ENCODE measurements at places on chromosomes 11 and 22.

DNA sequence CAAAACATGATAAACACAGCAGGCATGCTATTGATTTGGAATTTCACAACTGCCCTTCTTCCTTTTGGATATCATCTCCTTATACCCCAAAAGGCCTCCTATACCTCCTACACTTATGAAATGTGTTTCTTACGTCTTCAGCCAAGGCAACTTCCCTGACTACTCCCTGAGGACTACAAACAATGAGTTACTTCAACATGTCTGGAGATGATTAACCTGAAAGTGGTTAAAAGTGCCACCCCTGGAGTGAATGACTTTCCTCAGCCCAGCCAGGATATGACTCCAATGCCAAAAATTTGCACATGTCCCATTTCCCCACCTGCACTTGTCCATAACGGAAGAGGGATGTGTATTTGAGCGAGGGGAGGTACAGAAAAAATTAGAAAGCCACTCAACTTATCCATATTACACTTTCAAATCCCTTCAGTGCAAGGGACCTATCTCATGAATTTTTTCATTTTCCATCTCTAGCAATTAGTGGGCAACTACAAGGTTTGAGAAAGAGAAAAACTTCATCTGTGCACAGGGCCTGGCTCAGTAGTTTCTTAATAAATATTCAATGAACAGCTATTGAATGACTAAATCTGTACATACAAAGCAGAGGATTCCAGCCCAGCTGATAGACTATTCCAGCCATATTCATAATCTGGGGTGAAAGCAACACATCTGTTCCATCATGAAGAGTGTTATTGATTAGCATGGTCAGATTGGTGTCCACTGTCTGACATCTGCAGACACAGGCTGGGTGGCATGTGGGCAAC is 36.8 kb downstream of the KIRREL3 start:
- DNase-seq: no peak

DNA sequence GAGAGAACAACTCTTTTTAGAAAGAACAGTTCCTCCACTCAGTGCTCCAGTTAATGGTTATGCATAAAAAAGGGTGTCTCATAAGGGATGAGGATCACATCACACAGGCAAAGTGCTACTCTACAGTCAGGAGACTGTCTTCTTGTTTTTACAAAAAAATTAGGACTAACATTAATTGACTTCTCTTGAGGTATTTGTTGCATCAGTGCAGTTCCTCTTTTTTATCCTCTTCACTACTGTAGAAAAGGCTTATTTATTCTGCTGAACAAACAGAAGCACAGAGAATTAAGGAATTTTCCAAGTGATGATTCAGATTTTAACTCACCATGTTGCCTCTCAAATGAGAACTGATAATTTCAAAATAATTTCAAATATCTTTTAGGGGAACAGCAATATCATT is 1.9 kb downstream of the MMP8 start:
- no peak for DNase-seq

DNA sequence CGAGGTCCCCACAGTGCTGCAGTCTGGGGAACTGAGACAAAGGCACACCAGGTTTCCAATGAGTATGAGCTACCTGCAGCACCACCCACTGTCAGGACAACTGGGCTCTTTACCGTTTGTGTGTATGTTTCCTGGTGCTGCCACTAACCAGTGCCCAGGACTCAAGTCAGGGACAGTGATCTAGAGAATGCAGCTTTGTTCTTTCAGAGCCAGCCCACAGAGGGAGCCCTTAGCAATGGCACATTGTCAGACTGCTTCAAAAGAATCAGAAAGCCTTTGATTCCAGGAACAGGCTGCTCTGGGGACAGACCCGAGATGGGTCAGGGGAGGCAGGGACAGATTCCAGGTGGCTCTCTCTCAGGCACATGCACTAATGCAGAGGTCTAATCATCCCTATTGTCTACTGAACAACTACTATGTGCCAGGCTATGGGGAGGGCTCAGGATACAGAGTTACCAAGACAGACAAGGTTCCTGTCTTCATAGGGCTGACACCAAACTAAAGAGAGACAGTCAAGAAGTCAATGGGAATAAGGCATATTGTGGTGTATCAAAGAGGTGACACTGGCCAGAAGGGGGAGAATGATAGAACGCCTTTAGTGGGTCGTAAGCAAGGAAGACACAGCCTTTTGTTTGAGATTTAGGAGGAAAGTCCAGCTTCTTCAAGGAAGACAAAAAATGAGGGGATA is 103.7 kb downstream of the VPREB1 start:
- DNase-seq: no peak

- DNase-seq: no peak
These were observed 42.0 kb upstream of the HORMAD2 start for GRCh38 chr22:30038219-30038618.

GRCh38 chr11:115153135-115153534 is 351.1 kb downstream of the CADM1 start:
- no peak for DNase-seq

- DNase-seq: no peak
These were observed 83.2 kb downstream of the CACNA1I start for GRCh38 chr22:39653787-39654077.

- DNase-seq: no peak
These were observed 35.3 kb downstream of the ARAP1 start for GRCh38 chr11:72716788-72717435.

- DNase-seq: no peak
These were observed 32.5 kb downstream of the MRGPRX2 start for GRCh38 chr11:19027829-19028595.

GRCh38 chr22:45190202-45190872 is 26.6 kb downstream of the NUP50 start:
- no peak for DNase-seq

- no peak for DNase-seq
These were observed 11.5 kb upstream of the OR10A5 start for GRCh38 chr11:6834021-6834420.

GRCh38 chr11:61065955-61066638 is 36.2 kb upstream of the CD5 start:
- DNase-seq: no peak

DNA sequence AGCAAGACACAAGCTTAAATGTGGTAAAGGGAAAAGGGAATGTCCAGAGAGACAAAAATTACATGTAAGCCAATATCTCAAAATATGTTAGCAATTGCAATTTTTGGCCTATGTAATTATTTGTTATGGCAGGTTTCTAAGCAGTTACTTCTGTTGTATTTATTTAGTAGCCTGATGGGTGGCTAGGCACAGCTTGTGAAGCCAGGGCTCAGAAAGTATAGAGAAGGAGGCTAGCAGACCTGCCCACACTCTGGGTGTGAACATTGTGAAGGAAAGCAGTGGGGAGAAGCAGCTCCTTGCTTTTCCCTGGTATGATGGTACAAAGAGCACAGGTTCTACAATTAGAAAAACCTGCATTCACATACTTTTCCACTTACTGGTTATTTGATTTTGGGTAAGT is 196.5 kb upstream of the PGR start:
- no peak for DNase-seq

GRCh38 chr11:111379602-111380136 is 594 bp upstream of the POU2AF1 start:
- DNase-seq: no peak

DNA sequence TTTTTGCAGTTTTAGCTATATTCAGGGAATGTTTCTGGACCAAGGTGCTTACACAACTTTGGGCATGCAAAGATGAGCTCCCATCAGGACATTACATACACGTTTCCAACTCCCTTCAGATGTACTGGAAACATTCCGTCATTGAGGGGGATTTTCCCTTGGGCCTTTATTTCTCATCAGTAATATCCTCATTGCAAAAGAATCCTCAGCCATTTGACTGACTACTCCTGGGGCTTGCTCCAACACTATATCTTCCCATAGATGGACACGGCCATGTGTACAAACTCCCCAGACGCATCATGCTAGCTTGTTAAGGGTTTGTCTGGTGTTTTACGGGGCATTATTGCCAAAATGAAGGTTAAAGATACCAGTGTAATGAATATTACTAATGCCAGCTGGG is 59.3 kb upstream of the NUP160 start:
- DNase-seq: no peak

- no peak for DNase-seq
These were observed 279.9 kb downstream of the TENM4 start for GRCh38 chr11:79160791-79161403.

DNA sequence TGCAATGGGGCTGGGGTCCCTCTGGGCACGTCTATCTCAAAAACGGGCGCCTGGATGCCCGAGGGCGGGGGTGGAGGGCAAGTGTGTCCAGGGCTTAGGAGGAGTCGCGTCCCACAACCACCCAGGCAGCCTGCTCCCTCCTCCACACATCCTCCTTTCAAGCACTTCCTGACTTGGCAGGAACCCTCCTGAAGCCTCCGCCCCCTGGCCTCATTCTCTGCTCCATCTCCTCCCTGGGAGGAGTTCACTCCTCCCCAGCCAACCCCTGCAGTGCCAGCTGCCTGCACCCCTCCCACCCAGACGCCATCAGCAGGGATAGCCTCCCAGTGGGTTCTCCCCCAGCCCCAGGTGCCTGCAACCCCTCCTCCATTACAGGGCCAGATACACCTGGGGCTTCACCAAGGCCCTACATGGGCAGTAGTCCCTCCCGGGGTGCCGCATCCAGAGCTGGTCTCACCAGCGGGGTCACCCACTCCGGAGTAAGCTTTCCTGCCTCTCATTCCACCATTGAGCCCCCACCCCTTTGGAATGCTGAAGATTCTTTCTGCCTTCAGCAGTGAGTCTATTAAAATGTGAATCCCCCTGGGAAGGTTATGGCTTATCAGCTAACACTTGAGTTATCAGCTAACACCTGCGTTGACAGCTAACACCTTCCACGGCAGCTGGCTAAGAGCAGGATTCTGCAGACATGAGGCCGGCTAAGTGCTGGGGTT is 24.4 kb downstream of the RTN4R start:
- peak; percentile 17 for DNase-seq

DNA sequence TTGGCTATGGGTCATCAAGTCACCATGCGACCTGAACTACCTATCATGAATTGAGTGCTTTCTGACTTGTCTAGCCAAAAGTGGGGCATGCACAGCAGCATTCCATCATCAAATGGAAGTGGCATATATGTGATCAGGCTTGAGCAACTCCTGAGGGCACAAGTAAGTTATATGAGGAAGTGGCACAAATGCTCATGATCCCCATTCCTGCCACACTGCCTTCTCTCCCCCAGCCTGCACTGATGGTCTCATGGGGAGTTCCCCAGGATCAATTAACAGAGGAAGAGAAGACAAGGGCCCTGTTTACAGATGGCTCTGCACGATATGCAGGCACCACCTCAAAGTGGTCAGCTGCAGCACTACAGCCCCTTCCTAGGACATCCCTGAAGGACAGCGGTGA is 21.8 kb downstream of the MS4A4E start:
- no peak for DNase-seq

DNA sequence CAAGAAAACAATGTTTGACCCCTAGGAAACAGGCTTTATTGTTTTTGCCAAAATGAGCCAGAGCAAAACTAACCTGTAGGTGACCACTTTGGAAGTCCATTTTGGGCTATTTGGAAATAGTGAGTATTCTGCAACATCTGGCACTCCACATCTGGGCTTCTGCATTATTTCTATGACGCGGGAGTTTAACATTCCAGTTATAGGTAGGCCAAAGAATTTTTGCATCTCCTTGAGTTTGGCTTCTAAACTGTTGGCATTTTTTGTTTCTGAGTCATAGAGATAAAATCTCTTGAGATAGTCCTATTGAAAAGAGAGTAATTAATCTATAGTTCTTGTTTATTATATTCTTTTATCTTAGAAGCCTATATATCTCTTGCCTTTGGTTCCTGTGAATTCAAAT is 2.9 kb downstream of the MMP7 start:
- no peak for DNase-seq

DNA sequence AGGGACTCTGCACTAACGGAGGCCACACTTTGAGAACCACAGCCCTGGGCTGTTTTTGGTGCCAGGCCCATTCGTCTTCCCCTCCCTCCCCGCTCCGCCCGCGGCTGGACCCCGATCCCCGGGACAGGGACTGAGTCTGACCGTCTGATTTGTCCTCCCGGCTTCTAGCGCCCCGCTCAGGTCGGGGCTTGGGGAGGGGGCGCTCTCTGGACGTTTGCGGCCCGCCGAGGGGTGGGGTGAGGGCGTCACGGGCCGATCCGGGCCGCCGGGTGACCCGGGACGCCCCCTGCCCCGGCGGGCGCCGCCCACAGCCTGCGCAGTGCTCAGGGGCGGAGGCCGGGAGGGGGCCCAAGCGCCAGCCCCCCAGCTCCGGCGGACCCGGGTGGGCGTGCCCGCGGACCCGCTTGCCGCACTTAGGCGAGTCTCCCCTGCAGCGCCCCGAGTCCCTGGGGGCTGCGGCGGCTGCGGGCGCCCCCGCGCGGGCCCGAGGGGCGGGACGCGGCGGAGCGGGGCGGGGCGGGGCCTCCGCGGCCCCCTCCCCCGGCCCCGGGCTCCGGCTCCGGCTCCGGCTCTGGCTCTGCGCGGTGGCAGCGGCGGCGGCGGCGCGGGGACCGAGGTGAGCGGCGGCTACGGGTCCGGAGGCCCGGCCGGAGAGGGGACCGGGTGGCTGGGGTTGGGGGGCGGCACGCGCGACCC is 33.7 kb upstream of the PRR5 start:
- no peak for DNase-seq

GRCh38 chr11:133065847-133066485 is 466.3 kb downstream of the OPCML start:
- no peak for DNase-seq

DNA sequence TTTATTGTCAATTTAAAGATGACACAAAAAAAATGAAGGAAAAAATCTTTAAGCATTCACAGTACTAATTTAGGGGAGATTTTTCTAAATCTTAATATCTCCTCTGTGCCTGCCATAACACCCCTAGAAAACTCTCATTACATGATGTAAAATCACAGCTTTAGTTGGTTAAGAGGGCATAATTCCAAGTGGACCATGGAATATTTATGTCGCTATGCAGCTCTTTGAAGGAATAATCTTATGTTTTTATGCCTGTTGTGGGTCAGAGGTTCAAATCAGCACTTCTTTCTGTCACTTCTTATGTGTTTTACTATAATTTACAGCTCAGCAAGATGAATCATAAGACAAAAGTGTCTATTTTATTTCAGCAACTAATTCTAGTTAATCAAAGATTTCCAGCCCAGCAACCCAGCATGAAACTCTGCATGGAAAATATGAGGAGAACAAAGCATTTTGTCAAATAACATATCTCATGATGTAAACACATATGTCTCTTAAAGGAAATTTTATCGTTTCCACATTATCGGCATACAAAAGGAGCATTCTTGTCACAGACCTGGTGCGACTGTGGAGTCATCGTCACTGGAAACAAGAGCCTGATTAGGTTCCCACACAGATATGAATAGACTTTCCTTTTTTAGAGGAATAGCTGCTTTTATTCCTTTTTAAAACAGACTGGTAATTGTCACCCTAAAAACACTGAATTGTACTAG is 274.8 kb downstream of the SOX6 start:
- no peak for DNase-seq
